ENCODE measurements at places on chromosomes 7 and 10. TPM values are rescaled to one million over a fixed set of nuclear protein-coding genes. Genes with fewer than 3 reads are reported as not detected.

GRCh38 chr7:68187532-68187931, 1190.9 kb downstream of the TYW1 start:
- no peak for DNase-seq

DNA sequence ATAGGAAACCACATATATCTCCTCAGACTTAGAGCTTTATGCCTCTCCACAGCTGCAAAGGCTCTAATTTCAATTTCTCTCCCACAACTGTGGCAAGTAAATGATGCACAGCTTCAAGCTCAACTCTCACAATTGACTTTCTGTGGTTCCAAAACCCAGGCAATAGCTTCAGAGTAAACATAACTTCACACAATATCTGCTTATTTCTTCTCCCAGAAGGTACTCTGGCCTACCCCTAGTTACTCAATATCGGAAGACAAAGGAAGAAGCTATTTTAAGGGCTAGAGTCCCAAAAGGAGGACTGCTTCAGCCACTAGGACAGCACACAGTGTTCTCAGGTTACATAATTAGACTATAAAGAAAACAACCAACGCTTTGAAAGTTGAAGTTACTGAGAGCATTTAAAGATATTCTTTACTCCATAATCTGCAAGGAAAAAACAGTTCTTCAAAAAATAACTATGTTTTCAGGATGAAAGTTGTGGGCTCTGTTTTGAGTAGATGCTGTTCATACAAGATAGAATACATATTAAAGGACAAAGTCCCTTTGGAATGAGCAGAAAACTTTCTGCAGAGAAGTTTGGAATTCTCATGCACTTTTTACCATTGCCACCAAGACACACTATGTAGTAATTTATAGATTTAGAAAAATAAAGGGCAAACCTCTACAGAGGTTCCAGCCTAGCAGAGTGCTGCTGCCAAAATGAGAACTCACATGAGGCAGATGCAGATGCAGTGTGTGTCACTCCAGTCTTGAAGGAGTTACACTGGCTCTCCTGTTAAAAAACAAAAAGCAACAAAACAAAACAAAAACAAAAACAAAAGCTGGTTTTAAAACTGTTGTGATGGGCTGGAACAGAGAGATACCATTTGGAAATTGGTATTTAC, 81.8 kb downstream of the NT5C2 start:
- no peak for DNase-seq

Gene FRMD4A
- total RNA-seq: 18.3 TPM

Gene ITPRID1
- not detected for total RNA-seq

Gene LBX1
- total RNA-seq: not detected

Measured in PC-9 (cell line).